ENCODE measurements at places on chromosomes 1 and 21.
A peak's percentile ranks its signal among the peaks of the same experiment; 100 is the strongest.

DNA sequence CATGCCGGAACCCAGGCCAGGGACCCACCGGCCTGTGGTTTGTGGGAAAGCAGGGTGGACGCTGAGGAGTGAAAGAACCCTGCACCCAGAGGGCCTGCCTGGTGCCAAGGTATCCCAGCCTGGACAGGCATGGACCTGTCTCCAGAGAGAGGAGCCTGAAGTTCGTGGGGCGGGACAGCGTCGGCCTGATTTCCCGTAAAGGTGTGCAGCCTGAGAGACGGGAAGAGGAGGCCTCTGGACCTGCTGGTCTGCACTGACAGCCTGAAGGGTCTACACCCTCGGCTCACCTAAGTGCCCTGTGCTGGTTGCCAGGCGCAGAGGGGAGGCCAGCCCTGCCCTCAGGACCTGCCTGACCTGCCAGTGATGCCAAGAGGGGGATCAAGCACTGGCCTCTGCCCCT, 18.5 kb downstream of the CSF1 start:
- no peak for DNase-seq

DNA sequence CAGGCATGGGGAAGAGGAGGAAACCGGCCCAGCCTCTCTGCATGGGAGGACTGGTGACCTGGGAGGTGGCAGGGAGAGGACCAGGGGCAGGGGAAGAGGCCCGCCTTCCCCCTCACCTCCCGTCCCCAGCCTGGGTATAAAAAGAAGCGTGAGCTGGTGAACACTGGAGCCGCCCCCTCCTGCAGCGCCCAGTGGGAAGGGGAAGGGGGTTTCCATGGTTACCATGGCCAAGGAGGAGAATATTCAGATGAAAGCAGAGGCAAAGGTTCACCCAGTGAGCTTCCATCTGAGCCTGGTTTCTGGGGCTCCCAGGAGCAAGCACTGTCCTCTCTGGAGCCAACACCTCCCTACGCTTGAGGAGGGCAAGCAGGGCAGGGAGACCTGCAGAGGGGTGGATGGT, 54.9 kb downstream of the ACOT7 start:
- no peak for DNase-seq

DNA sequence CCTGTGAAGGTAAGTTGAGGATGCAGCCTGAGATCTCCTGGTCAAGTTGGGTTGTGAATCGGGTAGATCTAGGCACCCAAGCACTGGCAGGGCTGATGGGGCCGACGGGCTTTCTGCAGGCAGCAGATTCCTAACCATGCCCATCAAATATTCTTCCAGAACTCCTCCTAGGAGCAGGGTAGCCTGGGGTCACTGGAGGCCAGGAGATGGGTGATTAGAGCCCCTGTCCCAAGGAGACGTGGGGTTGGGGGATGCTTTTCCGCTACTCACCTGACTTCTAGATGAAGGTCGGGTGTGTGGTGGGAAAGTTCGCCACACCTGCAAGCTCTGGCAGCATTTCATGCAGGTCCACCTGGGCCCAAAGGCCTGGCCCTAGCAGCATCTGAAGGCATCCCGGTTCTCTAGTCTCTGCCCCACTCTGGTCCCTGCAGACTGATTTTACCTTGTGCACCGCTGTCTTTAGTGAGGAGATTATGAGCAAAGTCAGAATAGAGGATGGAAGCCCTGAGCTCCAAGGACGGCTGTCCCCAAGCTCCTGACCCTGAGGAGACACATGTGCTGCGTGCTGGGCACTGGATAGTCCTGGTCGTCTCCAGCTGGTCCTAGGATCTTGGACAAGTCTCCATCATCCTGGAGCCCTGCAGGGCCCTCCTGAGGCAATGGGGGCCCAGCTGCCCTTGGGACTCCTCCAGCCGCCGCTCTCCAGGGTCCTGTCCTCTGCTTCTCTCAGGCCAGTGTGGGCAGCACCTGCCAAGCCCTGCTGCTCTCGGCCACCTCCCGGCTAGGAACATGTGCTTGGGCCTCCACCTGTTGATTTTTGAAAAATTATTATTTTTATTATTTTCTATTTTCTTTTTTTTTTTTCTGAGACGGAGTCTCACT, 21.8 kb upstream of the C2CD2 start:
- DNase-seq: no peak

DNA sequence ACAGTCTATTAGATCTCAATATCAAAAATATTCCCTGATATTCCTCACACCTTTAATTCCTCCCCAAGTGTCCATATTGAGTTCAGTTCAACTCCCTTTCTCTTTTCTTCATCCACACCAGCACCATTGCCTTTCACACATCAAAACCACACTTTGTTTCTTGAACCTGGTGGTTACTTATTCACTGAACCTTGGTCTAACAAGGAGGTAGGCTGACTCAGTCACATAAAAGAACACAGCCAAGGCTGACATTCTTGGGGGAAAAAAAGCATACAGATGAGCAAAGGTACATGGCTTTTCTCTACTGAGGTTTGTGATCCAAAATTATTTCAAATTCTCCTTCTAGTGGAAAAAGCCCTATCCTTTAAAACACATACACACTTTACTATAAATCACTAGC, 131.7 kb upstream of the USH2A start:
- no peak for DNase-seq

- DNase-seq: peak; percentile 43
Observed at GRCh38 chr1:156490401-156491032, 10.1 kb downstream of the MEF2D start.

DNA sequence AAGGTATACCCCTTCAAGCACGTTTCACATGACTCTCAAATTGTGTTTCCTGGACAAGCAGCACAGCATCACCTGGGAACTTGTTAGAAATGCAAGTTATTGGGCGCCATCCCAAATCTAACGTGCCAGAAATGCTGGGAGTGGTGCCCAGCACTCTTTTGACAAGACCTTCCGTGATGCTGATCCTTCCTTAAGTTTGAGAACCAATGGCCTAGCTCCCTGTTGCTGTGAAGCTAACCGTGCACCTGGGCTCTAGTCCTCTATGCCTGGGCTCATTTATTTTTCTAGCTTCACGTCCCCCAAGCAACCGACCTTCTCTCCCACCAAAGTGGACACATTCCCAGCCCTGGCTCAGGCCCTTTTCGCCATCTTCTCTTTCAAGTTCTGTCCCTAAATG, 4.3 kb downstream of the BEST4 start:
- DNase-seq: peak; percentile 50

DNA sequence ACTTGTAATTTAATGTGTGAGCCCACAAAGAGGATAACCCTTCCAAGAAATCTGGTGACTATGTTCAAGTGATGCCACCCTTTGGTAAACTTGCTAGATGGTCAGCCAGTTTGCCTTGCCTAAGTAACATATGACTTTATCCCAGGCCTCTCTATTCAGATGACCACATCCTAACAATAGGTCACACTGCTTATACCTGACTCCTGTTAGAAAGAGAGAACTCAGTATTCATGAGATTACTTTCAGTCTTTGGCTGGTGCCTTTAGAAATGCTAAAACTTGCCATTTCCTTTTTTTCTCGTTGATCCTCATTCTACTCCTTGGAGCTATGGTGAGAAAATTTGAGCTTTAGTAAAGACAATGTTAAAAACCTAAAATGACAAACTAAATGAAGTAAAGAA, 28.5 kb upstream of the SERBP1 start:
- DNase-seq: no peak

DNA sequence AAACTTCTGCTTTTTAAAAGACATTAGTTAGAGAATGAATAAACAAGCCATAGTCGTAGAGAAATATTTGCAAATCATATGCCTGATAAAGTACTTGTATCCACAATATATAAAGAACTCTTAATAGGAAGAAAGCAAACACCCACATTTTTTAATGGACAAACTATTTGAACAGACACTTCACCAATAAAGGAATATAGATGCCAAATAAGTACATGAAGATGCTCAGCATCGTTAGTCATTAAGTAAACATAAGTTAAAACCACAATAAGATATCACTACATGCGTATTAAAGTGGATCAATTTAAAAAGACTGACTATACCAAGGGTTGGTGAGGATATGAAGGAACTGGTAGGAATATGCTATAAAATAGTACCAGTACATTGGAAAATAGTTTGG, 142.3 kb upstream of the ZC3H11B start:
- no peak for DNase-seq

GRCh38 chr1:22452481-22452957, 868 bp downstream of the ZBTB40 start:
- DNase-seq: peak; percentile 98

GRCh38 chr1:92663775-92664174, 121.1 kb downstream of the EVI5 start:
- no peak for DNase-seq

DNA sequence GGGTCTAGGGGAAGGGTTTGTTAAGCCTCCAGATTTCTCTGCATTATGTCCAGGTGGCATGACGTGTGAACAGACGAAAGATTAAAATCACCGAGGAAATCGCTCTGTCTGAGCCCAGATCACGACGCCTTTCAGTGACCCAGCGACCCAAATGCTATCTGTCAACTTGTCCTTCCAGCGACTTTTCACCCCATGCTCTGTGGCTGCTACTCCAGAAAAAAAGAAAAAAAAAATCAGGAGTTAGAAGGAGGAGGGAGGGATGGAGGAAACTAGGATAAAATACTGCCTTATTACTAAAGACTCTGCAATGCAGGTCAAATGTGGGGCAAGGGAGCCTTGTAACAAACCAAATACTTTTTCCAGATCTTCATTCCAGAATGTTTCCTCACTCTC, 352.0 kb downstream of the NUF2 start:
- DNase-seq: peak; percentile 81

DNA sequence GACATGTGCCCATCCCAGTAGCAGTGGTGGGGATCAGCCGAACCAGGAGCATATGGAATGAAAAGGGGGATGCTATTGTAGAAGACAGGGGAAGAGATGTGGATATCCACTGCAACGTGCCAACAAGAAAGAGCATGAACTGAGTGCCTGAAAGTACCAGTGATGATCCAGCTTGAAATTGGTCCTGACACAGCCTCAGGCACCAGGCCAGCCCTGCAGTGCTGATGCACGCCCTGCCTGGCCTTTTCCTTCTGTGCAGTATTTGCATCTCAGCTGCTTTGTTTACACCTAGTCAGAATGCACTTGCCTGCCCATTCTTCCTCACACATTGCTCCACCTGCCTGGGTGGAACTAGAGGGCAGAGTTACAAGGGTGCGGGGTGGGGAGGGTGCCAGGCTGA, 50.3 kb upstream of the ARTN start:
- DNase-seq: no peak

DNA sequence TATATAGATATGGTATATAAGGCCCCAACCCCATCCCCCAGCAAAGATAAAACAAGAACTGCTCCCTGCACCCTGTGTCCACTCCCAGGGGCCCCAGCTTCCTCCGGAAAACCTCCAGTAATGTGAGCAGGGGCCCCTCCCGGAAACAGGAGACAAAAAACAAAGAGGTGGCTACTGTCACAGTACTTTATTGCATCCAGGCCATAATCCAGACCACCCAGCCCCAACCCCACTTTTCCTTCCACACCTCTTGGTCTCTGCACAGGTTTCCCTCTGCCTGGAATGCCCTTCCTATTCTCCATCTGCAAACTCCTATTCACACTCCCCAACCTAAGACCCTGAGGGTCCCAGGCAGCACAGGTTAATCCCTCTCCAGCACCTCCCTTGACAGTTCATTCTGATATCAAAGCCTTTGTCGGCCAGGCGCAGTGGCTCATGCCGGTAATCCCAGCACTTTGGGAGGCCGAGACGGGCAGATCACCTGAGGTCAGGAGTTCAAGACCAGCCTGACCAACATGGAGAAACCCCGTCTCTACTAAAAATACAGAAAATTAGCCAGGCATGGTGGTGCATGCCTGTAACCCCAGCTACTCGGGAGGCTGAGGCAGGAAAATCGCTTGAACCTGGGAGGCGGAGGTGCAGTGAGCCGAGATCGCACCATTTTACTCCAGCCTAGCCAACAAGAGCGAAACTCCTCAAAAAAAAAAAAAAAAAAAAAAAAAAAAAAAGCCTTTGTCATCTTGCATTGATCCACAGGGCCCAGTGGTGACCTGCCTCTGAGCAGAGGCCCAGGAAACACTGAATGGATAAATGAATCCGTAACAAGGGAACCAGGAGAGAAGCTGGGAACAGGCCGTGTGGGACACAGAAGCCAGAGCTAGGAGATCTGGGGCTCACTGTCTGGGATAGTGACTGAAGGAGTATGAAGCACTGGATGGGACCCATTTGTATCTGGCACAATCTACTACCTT, 2.3 kb upstream of the AUNIP start:
- DNase-seq: peak; percentile 38

- DNase-seq: no peak
Observed at GRCh38 chr21:25689226-25689625, 45.5 kb downstream of the ATP5PF start.

GRCh38 chr1:193406901-193407300, 220.5 kb upstream of the B3GALT2 start:
- no peak for DNase-seq

DNA sequence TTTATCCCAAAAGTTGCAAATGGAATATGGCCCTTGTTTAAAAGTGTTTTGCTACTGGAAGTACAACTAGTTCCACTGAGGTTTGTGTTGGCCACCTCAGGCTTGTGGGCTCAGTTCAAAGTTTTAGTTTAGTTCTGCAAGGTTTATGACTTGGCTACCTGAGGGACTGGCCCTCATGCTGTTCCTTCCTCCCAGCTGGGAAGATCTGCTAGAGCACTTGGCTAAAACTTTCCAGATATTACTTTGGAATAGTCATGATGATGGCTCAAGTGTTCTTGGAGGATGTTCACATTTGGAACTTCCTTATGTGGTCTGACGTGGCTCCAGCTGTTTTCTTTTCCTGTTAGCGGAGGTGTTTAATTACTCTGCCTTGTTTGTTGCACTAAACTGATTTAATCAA, 110.2 kb upstream of the IVNS1ABP start:
- no peak for DNase-seq

GRCh38 chr1:41355356-41355755, 5.9 kb upstream of the FOXO6 start:
- DNase-seq: no peak

DNA sequence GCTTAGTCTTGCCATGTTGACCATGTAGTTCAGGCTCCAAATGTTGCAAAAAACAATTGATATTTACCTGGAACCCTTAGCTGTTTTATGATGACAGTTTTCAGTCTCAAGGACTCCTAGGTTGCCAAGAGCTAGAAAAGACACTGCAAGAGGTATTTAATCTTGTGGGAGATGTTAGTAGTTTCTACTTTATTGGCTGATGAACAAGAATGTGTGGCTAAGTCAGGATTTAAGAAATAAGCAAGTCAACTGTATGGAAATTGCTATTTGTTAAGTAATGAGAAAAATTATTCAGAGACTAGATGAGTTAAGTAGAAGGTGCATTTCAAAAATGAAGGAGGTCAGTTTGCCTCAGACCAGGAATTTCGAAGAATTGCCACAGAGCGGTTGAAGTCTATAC, 639.7 kb upstream of the USP24 start:
- DNase-seq: peak; percentile 28

GRCh38 chr1:86481966-86482365, 13.2 kb downstream of the CLCA1 start:
- DNase-seq: no peak

DNA sequence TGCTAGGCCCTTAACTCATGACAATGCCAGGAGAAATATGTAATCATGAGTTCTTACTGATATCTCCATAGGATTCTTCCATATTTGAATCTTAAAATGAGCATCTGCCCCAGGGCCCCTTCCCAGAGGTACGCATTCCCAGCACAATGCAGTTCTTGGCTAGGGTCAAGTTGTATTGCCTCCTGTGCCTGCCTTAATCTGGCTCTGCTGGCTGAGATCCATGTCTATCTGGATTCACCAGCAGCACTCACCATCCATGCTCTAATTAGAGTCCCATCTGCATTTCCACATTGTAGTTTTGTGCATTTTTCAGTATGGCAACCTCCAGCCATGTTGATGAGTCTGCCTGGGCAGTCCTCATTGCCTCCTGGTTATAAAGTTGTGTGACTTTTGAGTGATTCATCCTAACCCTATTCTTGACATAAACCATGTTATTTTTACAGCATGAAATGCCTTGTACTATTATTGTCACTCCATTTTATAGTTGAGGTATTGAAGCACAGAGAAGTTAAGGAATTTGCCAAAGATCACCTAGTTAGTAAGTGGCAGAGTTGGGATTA, 55.9 kb downstream of the CAMSAP2 start:
- DNase-seq: no peak
